CD4-positive, alpha-beta T cell (primary cell): ENCODE measurements at places on chromosomes 16 and 17.

DNA sequence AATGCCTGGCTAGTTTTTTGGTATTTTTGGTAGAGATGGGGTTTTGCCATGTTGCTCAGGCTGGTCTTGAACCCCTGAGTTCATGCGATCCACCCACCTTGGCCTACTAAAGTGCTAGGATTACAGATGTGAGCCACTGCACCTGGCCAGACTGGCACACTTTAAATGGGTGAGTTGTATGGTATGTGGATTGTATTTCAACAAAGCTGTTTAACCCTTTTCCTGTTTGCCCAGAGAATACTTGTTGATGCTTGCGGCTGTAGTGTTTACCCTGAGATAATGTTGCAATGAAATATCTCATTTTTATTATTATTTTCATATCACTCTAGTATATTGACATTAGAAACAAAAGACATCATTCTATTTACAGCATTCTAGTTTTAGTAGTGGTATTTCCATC is 17.1 kb upstream of the TMEM94 start:
- DNase-seq: no peak
- H3K36me3 ChIP-seq: no peaks in the 10 kb centered on the region
- no peak overlapping the region for H3K27ac ChIP-seq
- no peak overlapping the region for H3K4me3 ChIP-seq
- peaks cover 19% of the 10 kb centered on the region for H3K4me1 ChIP-seq

GRCh38 chr17:17606416-17607000 is 15.0 kb upstream of the PEMT start:
- no peaks in the 10 kb centered on the region for H3K4me1 ChIP-seq
- no peak overlapping the region for H3K4me3 ChIP-seq

DNA sequence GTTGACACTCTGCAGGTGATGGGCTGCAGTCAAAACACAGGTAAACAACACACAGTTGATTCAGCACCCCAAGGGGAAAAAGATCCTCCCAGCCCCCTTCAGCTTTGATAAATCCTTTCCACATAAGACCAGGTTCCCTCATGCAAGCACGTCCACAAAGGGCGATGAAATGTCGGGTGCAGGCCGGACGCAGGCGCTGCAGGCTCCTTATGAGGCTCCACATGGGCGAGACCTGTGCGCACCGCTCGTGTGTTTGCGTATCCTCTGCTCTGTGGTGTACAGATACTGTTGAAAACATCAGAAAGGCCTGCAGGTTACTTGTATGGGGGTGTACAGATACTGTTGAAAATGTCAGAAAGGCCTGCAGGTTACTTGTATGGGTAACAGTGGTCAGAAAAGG is 14.4 kb upstream of the ZNF750 start:
- no peaks in the 10 kb centered on the region for H3K27me3 ChIP-seq
- H3K4me1 ChIP-seq: peaks cover 18% of the 10 kb centered on the region
- H3K27ac ChIP-seq: no peak overlapping the region
- H3K4me3 ChIP-seq: no peak overlapping the region
- H3K36me3 ChIP-seq: peaks cover 3% of the 10 kb centered on the region

- peak; percentile 50 for DNase-seq
- H3K4me1 ChIP-seq: peaks cover 74% of the 10 kb centered on the region
- no peak overlapping the region for H3K4me3 ChIP-seq
- no peak overlapping the region for H3K27ac ChIP-seq
Measured at GRCh38 chr17:78174346-78174869, 6.0 kb downstream of the SYNGR2 start.

DNA sequence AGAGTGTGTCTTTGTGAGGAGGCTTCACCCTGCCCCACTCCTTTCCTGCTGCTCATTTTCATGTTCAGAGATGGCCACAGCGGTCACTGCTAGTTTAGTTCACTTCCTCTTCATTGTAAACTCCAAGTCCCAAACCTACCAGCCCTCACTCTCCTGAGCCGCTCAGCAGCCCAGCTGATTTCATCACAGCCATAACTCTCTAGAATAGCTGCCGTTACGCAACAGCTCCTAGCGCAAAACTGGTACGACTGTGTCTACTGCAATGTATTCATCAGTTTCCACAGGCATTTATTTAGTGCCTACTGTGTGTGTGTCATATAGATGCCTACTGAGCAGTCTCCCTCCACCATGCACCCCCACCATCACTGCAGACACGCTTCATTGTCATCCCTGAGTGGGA is 233.5 kb upstream of the RPL38 start:
- no peak overlapping the region for H3K4me3 ChIP-seq
- peaks cover 7% of the 10 kb centered on the region for H3K27me3 ChIP-seq
- no peaks in the 10 kb centered on the region for H3K4me1 ChIP-seq
- H3K36me3 ChIP-seq: no peaks in the 10 kb centered on the region

- H3K27me3 ChIP-seq: no peaks in the 10 kb centered on the region
- H3K27ac ChIP-seq: no peak overlapping the region
- no peak overlapping the region for H3K4me3 ChIP-seq
- no peaks in the 10 kb centered on the region for H3K4me1 ChIP-seq
- no peaks in the 10 kb centered on the region for H3K36me3 ChIP-seq
Measured at GRCh38 chr16:80526418-80527061, 14.3 kb upstream of the DYNLRB2 start.

GRCh38 chr16:11278681-11279628 is 2.2 kb downstream of the PRM1 start:
- H3K27ac ChIP-seq: no peak overlapping the region
- H3K4me1 ChIP-seq: no peaks in the 10 kb centered on the region
- no peaks in the 10 kb centered on the region for H3K27me3 ChIP-seq
- no peak overlapping the region for H3K4me3 ChIP-seq

DNA sequence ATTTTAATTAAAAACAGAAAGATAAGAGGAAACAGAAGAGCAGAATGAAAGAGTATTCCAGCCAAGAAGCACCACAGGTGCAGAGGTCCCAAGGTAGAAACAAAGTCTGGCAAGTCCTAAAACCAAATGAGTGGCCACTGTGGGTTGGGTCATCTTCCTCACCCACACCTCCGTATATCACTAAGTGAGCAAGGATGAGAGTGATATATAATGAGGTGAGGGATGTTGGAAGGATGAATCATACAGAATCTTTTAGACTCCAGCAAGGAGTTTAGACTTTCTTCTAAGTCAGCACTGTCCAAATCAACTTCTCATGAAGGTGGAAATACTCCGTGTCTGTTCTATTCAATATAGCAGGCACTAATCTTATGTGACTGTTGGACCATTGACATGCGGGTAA is 70.8 kb downstream of the SHISA9 start:
- H3K4me3 ChIP-seq: no peak overlapping the region
- peaks cover 3% of the 10 kb centered on the region for H3K27me3 ChIP-seq
- DNase-seq: no peak
- H3K36me3 ChIP-seq: no peaks in the 10 kb centered on the region
- no peak overlapping the region for H3K27ac ChIP-seq

DNA sequence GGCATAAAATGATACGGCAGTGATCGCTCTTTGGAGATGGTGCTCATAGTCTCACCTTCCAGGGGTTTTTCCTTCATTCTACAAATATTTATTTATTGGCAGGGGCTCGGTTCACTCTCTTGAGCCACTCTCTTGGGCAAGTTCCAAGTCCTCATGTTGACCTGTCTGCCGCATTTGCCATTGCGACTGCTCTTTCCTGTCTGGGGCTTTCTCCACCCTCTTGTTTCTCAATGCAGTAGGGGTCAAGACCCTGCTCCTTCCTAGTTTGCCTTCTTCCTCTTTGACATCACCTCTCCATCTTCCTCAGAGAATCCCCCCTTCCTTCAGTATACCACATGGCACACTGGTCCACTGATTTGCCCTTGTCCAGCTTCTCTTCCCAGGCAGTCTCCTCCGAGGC is 21.9 kb upstream of the LRRC75A start:
- peaks cover 7% of the 10 kb centered on the region for H3K27me3 ChIP-seq
- no peak overlapping the region for H3K4me3 ChIP-seq
- H3K4me1 ChIP-seq: peaks cover 3% of the 10 kb centered on the region
- H3K36me3 ChIP-seq: no peaks in the 10 kb centered on the region

- H3K27ac ChIP-seq: no peak overlapping the region
- no peak overlapping the region for H3K4me3 ChIP-seq
- H3K36me3 ChIP-seq: peaks cover 75% of the 10 kb centered on the region
- H3K4me1 ChIP-seq: peaks cover 33% of the 10 kb centered on the region
- no peaks in the 10 kb centered on the region for H3K27me3 ChIP-seq
Measured at GRCh38 chr17:78419970-78420815, 41.7 kb downstream of the PGS1 start.

GRCh38 chr17:60107526-60108257 is 29.0 kb upstream of the HEATR6 start:
- H3K36me3 ChIP-seq: no peaks in the 10 kb centered on the region
- H3K4me3 ChIP-seq: no peak overlapping the region
- no peak overlapping the region for H3K27ac ChIP-seq
- H3K27me3 ChIP-seq: no peaks in the 10 kb centered on the region
- H3K4me1 ChIP-seq: no peaks in the 10 kb centered on the region

DNA sequence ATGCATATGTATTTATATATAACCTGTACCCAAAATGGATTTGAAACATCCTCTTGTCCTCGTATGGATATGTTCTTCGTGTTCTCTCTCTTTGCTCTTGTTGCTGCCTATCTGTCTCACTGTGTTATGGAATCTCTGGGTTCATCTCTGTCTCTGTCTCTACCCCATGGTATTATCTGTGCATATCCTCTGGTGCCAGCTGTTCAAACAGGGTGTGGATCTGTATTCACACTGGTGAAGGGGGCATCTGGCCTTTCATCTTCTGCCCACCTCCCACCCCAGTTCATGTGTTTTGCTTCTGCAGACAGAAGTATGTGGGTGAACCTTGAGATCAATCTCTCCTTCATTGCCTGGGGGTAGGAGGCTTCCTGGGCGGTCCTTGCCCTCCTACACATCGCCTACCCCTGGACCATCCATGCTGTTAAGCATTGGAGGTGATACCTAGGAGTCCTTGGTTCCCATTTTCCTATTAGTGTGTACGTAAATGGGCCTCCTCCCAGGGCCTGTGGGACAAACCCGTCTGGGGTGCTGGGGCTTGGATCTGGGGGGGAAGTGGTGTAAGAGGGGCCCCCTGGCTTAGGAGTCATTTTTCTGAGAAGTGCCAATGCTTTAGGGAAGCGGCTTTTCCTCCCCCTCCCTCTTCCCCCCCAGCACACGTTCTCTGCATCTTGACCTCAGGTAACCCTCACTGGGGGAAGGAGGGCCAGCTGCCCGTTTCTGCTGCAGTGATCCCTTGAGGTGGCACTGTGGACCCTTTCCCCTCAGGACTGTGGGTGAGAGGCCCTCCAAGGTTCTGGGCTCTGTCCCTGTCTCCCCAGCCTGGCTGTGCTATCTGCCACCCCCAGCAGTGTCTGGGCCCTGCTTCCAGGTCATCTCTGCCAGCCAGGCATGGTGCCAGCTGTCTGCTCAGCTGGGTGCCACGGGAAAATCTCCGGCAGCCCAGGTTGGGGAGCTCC is 21.1 kb downstream of the RARA start:
- H3K36me3 ChIP-seq: peaks cover 32% of the 10 kb centered on the region
- no peaks in the 10 kb centered on the region for H3K27me3 ChIP-seq
- H3K27ac ChIP-seq: peak overlapping the region; percentile 55

- H3K27me3 ChIP-seq: no peaks in the 10 kb centered on the region
- H3K27ac ChIP-seq: no peak overlapping the region
- DNase-seq: no peak
- H3K4me3 ChIP-seq: peak overlapping the region; percentile 76
- no peaks in the 10 kb centered on the region for H3K36me3 ChIP-seq
Measured at GRCh38 chr17:30600830-30601494, 123.8 kb downstream of the GOSR1 start.

- peaks cover 3% of the 10 kb centered on the region for H3K4me1 ChIP-seq
- DNase-seq: no peak
- H3K27ac ChIP-seq: no peak overlapping the region
- no peaks in the 10 kb centered on the region for H3K36me3 ChIP-seq
Measured at GRCh38 chr17:32277284-32277683, 11.7 kb downstream of the RHBDL3 start.

DNA sequence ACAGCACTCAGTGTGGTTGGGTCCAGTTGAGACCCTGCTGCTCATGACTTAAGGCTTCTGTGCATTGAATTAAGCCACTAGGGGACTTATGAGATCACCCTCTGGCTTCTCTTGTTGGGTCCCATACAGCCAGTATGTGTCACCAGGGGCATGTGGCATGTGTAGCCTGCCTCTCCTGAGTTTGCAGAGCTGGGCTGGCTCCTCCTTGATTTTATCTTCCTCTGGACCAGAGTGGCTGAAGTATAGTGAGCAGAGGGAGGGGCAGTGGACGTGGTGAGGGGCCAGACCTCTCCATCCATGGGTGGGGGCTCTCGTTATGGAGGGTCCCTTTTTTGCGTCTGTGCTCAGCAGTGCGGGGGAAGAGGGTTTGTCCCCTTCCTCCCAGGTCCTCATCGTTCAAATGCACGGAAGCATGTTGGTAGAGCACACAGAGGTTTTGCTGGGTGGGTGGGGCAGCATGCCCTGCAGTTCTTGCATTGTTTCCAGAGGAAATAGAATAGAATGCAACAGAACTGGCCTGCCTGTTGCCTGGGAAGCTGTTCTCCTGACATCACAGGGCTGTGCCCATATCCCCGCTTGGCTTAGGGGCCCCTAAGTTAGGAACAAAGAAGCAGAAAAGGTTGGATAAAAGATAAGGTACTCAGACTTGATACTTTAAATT is 77.4 kb downstream of the SPECC1 start:
- no peaks in the 10 kb centered on the region for H3K27me3 ChIP-seq
- no peak for DNase-seq
- peaks cover 4% of the 10 kb centered on the region for H3K4me1 ChIP-seq
- H3K36me3 ChIP-seq: no peaks in the 10 kb centered on the region
- H3K27ac ChIP-seq: no peak overlapping the region
- no peak overlapping the region for H3K4me3 ChIP-seq

- H3K4me1 ChIP-seq: peaks cover 30% of the 10 kb centered on the region
- no peak overlapping the region for H3K4me3 ChIP-seq
- DNase-seq: no peak
- H3K27ac ChIP-seq: no peak overlapping the region
- peaks cover 10% of the 10 kb centered on the region for H3K36me3 ChIP-seq
Measured at GRCh38 chr17:2304931-2305330, 1.2 kb downstream of the SRR start.

GRCh38 chr17:15464231-15464985 is 3.0 kb downstream of the CDRT4 start:
- H3K27me3 ChIP-seq: no peaks in the 10 kb centered on the region
- no peaks in the 10 kb centered on the region for H3K36me3 ChIP-seq
- no peak overlapping the region for H3K27ac ChIP-seq
- no peaks in the 10 kb centered on the region for H3K4me1 ChIP-seq
- DNase-seq: no peak

DNA sequence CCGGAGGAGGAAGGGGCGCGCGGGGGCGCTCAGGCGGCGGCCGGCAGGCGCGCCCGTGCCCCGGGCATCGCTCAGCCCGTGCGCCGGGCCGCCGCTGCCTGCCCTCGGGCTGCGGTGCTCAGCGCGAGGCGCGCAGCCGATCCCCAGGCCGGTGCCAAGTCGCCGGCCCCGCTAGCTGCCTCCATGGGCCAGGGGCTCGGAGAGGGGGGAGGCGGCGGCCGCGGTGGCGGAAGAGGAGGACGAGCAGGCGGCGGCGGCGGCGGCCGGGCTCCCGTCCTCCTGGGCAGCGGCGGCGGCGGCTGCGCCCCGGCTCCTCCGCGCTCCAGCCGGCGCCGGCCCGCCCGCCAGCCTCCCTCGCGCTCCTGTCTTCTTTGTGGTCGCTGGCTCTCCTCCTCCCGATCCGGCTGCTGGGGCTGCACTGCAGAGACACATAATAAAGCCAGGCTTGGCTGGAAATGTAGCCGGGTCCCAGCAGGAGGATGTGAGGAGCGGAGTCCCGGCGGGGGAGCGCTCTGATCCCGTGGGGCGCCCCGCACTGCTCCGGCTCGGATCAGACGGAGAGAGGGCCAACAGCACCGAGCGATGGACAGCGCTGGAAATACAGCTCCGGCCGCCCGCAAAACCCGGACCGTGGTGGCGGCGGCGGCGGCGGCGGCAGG is 889 bp upstream of the ZNF423 start:
- DNase-seq: peak; percentile 5
- peaks cover 34% of the 10 kb centered on the region for H3K27me3 ChIP-seq
- no peak overlapping the region for H3K27ac ChIP-seq
- H3K36me3 ChIP-seq: no peaks in the 10 kb centered on the region
- peaks cover 38% of the 10 kb centered on the region for H3K4me1 ChIP-seq
- H3K4me3 ChIP-seq: peak overlapping the region; percentile 34
